Fibroblast of upper back skin (primary cell): ENCODE measurements at places on chromosomes 16 and 17.

- no peak for DNase-seq
Measured at GRCh38 chr16:3595521-3596021, 15.8 kb downstream of the SLX4 start.

DNA sequence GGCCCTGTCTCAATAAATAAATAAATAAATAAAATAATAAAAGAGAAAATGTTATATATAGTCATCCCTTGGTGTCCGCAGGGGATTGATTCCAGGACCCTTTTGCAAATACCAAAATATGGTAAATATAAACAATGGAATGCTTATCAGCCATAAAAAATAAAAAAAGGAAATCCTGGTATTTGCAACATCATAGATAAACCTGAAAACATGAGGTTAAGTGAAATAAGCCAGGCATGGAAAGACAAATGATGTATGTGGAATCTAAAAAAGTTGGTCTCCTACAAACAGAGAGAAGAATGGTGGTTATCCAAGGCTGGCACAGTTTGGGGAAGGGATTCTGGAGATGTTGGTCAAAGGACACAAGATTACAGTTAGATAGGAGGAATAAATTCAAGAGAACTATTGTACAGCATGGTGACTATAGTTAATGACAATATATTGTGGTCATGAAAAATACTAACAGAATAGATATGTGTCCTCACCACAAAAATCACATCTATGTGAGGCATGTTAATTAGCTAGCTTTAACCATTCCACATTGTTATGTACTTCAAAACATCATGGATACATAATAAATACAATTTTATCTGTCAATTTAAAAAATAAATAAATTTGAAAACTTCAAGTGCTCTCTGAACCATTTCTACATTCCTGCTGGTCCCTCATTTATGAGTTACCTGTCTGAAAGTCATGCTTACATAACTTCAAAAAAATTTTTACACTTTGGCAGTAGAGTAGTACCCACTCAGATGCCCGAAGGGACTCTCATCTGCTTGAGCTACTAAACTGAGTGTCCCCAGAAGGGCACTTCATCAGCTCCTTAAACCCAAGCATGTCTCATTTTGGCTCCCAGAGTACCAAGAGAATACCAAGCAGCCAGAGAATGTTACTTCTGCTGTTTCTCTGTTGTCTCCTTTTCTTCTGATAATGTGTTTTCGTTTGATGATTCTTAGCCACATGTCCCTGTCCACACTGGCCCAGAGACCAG lies 26.6 kb downstream of the N4BP1 start:
- DNase-seq: peak; percentile 51

- no peak for DNase-seq
Measured at GRCh38 chr16:10205688-10206087, 23.5 kb upstream of the GRIN2A start.

DNA sequence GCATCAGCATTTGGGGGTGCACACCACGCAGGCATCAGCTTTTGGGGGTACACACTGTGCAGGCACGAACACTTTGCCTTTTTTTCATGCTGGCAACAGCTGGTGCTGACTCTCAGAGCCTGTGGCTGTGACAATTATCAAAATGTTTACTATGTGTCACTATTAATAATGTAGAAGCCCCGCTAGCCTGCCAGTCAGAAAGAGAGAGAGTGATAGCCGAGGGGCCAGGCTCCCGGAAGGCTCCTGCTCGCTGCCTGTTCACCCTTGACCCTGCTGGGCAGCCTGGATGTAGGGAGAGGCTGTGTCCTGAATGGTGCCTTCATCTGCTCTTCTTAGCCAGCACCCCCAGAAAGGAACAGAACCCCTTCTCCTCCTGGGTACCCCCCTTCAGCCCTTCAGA lies 61.9 kb downstream of the SDK2 start:
- DNase-seq: no peak

- DNase-seq: no peak
Measured at GRCh38 chr16:78749745-78750268, 650.4 kb downstream of the WWOX start.

GRCh38 chr17:32551186-32551955 lies 64.6 kb downstream of the CDK5R1 start:
- peak; percentile 65 for DNase-seq

DNA sequence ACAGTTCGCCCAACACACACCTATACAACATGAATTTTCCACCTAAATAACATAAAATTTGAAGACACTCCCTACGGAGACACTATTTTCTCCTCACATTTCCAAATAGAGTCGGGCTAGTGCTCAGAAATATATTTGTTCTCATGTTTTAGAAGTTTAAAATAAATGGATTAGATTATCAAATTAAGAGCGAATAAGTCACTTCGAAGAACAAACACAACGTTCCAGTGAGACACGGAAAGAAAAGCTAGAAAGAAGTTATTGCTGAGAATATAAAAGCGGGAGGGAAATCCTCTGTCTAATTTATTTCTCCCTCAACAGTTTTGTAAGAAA lies 2.0 kb upstream of the HS3ST3B1 start:
- no peak for DNase-seq

- DNase-seq: peak; percentile 23
Measured at GRCh38 chr17:61645920-61646319, 54.9 kb upstream of the NACA2 start.

DNA sequence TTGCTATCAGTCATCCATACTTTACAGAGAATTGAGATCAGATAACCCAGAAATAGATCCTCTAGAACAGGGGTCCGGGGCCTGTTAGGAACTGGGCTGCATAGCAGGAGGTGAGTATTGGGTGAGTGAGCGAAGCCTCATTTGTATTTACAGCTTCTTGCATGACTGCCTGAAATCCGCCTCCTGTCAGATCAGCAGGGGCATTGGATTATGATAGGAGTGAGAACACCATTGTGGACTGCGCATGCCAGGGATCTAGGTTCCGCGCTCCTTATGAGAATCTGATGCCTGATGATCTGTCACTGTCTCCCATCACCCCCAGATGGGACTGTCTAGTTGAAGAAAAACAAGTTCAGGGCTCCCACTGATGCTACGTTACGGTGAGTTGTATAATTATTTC lies 13.0 kb upstream of the SCIMP start:
- no peak for DNase-seq

DNA sequence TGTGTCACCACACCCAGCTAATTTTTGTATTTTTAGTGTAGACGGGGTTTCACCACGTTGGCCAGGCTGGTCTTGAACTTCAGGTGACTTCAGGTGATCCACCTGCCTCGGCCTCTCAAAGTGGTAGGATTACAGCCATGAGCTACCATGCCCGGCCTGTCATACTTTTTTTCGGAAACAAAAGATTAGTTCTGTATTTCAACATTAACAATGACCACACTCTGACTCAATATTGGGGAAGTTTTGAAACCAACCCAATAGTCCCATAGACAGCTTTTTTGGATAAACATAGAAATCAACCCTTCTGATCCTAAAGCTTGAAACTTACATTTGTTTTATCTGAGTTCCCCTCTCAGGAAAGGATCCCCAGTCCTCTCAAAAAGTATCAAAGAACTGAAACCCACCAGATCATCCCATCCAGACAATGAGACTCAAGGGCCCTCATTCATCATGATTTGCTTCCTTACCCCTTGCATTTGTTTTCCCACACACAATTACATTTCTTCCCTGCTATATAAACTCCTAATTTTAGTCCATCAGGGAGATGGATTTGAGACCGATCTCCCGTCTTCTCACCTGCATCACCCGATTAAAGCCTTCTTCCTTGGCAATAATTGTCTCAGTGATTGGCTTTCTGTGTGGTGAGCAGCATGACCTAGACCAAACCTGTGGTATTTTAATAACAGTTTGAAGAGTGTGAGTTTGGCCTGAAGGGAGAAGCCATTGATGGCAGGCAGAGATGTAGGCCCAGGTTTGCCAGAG lies 7.2 kb upstream of the AGRP start:
- no peak for DNase-seq

- peak; percentile 48 for DNase-seq
Measured at GRCh38 chr17:58200024-58200633, 7.6 kb downstream of the EPX start.

GRCh38 chr16:27027971-27028370 lies 38.8 kb upstream of the C16orf82 start:
- DNase-seq: no peak

DNA sequence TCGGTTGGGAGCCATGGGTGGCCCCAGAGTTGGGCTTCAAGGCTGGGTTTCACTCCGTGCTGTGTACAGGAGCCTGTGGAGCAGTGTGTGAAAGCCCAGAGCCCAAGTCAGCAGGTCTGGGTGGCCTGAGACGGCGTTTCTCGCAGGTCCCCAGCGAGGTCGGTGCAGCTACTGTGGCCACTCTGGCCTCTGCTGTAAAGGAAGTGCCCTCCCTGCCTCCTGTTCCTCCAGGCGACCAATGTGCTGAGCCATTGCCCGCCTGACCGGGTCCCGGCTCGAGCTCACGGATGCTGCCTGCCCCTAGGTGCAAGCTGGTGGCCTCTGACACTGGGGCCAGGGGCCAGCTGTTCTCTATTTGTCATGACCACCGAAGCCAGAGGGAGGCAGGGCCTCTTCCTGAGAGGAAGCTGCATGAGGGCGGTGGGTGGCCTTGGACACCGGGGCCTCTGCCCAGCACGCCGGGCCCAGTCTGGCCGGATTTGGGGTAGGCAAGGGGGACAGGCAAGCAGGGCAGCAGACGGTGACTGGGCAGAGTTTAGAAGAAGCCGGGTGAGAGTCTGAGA lies 170.9 kb downstream of the IRF8 start:
- DNase-seq: no peak
